ENCODE measurements at places on chromosomes 4 and X.

- no peak for DNase-seq
Observed at GRCh38 chrX:77917294-77917933, 6.9 kb downstream of the ATP7A start.

GRCh38 chrX:151712253-151712652 lies 3.6 kb upstream of the FATE1 start:
- no peak for DNase-seq

- no peak for DNase-seq
Observed at GRCh38 chr4:93289241-93289640, 539.3 kb upstream of the ATOH1 start.

GRCh38 chr4:15832523-15833451 lies 54.7 kb downstream of the CD38 start:
- DNase-seq = no peak

DNA sequence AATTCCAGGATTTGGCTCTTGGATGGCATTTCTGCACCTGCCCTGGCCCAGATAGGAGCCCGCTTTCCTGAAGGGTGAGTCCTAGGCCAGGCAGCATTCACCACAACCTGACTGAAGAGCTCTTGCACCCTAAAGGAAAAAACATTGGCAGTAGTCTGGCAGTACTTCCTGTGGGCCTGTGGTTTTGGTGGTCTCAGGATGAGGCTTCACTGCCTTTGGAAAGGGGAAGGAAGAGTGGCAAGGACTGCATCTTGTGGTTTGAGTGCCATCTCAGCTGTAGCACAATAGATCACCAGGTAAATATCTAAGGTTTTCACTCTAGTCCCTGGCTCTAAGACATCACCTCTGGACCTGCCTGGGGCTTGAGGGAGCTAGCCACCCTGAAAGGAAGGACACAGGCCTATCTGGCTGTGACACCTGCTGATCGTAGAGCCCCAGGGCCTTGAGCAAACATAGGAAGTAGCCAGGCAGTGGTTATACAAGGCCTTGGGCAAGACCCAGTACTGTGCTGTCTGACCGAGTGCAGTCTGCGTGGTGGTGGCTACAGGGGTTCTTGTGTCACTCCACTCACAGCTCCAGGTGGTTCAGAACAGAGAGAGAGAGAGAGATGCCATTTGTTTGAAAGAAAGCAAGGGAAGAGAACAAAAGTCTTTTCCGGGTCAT lies 28.5 kb upstream of the PRRG1 start:
- no peak for DNase-seq

DNA sequence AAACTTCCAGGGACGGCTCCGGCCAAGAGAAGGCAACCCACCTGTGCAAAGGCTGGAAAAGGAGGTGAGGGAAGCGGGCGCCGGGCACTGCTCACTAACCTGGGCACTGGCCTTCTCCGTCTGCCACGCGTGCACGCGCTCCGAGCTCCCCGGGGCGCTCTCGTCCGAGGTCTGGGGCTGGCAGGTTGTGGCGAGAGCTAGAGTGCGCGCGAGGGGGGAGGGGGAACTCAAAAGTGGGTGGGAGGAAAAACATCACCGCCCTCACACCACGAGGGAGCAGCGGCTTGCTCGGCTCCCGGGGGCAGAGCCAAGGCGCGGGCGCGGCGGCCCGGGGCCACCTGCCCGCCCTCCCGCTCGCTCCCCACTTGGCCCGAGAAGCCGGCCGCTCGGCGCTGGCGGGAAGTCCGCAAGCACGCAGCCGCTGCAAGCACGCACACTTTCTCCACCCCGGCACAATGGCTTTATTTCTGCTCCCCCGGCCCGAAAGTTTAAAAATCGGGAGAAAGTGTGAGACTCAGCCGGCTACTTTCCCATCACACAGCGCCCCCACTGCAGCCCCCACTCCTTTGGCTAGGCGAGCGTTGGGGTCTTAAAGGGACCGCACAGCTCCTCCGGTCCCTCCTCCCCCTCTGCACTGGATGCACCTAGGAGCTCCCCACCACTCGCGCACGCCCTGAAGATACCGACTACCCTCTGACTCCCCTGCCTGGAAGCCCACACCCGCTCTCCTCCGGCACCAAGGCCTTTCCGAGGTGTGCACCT lies at the start of gene CHRDL1:
Gene CHRDL1 (minus strand): TSS at position 173 of the 762 bp plus-strand sequence. CDS start 3,636 bp downstream, outside the sequence.
- peak; percentile 40 for DNase-seq

- no peak for DNase-seq
Observed at GRCh38 chr4:100889898-100890297, 372.1 kb upstream of the EMCN start.

GRCh38 chr4:123972031-123972430 lies 575.4 kb downstream of the SPRY1 start:
- no peak for DNase-seq

GRCh38 chr4:7186031-7186430 lies 6.3 kb upstream of the SORCS2 start:
- DNase-seq = no peak

DNA sequence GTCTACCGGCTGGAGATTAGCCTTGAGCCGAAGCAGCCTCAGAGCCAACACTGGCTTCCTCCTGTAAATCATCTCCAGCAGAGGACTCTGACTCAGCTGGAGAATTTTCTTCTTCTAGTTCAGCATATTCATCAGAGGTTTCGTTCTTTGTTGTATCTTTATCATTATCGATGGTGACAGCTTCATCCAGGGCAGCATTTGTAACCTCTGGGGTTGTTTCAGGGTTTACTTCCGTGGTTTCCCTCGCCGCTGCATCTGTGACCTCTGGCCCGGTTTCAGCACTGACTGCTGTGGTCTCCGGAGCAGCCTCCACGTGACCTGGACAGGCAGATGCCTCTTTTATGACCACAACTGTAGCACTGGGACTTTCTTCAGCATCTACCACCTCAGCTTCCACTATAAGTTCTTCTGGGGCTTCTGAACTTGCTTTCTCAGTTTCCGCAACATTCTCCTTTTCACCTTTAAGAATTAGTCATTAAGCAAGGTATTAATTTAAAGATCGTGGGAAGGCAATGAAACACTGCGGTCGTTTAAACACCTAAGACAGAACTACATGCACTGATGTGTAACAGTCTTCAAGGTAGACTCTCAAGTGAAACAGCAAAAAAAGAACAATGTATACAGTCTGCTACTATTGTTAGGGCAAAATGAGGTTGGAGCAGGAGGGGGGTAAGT lies 13.3 kb downstream of the MGARP start:
- DNase-seq = peak; percentile 67
